Right forelimb (tissue), 1 donor: ENCODE measurements at places on chromosomes 6 and 20.

- no peak for DNase-seq
Measured at GRCh38 chr6:55937261-55937947, 62.0 kb upstream of the BMP5 start.

DNA sequence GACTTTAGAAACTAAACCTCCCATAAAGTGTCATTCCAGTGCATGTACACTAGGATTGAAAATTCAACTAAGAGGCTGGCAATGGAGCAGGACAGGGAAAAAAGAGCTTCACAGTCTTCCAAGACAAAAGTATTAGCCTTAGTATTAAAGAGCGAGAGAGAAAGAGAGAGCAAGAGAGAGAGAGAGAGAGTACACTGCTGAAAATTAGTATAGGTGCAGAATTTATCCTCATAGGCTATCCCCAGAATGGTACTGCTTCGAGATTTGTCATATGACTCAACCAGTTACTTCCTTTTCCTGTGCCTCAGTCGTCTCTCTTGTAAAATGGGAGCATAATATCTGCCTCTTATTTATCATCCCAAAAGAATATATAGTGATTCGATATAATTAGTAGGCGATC is 543.2 kb upstream of the JARID2 start:
- no peak for DNase-seq

- no peak for DNase-seq
Measured at GRCh38 chr6:119978274-119978889, 628.8 kb upstream of the MAN1A1 start.

DNA sequence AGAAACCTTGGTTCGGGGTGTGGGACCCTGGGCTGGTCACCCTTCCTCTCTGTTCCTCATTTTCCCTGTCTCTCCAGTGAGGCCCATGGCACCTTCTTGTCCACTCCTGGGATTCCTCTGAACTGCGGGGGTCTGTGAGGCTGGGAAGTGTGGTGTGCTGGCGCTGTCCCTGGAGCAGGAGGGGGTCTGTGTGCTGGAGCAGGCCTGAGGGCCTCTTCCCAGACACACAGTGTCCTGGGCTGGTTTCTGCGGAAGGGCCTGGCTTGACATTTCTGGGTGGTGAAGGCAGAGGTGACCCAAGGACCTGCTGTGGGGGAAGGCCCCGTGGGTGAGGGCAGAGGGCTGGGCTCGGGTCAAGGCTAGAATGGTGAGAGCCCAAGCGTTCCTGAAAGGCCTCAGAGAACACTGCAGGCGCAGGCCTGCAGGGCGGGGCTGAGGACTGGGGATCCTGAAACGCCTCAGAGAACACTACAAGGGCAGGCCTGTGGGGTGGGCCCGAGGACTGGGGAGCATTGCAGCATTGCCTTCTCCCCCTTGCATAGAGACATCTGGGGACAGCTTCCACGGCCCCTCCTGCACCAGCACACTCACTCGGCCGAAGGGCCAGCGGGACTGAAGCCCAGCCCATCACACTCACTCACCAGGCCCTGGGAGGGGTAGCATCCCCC is 10.6 kb upstream of the BAK1 start:
- no peak for DNase-seq

- no peak for DNase-seq
Measured at GRCh38 chr20:20410678-20411077, 42.8 kb downstream of the INSM1 start.

GRCh38 chr6:63516186-63516944 is 55.9 kb upstream of the LOC128125822 start:
- no peak for DNase-seq

GRCh38 chr6:137589067-137589848 is 95.1 kb upstream of the OLIG3 start:
- no peak for DNase-seq

GRCh38 chr6:25476126-25476525 is 175.9 kb upstream of the SCGN start:
- DNase-seq, result no peak

DNA sequence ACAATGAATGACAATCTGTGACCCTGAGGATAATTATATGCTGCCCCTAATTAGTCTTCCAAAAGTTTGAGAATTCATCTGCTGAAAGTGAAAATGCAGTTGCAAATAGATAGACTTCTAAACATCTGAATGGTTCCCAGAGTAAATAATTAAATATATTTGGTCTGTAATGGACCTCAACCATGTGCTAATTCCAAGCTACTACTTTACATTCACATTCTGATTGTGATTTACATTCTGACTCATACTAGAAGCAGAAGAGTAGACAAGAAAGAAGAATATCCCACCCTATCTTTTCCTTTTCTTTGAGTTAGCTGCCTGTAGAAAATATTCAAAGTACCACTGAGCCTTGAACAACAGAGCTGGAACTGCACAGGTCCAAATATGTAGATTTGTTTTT is 80.8 kb downstream of the PTPRK start:
- no peak for DNase-seq

DNA sequence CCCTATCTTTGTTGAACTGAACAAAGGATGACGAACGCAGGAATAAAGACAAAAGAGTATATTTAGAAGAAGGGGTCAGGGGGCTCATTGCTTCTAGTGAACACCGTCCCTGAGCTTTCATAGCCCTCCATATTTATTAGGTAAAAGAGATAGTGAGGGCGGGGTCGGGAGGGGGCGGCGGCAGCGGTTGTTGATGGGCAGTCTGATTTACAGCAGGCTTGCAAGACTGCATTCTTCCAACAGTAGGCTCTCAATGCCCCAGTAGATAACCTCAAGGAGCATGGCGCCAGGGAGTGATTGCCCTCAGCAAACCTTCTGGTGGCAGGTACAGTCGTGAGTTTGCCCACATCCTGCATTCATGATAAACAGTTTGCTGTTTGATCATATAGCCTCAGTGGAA is 563.3 kb upstream of the SYNCRIP start:
- no peak for DNase-seq

DNA sequence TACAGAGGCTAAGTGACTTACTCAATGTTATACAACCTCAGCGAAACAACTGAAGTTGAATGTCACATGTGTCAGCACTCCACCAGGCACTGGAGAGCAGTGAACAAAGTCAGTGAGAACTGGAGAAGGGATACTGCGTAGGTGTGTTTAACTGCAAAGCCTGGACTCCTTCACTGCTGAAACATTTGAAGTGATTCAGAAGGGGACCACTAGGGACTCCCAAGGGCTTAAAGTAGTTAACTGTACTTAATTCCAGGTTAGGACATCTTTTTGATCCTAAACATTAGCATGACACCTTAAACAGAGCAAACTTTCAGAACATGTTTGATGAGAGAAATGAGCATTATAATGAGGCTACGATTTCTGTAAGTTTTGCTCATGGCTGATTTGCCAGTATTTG is 45.0 kb upstream of the ZBTB24 start:
- no peak for DNase-seq

GRCh38 chr20:40778894-40779496 is 90.0 kb upstream of the MAFB start:
- DNase-seq, result no peak

GRCh38 chr20:11726026-11726425 is 191.7 kb upstream of the BTBD3 start:
- DNase-seq, result no peak

DNA sequence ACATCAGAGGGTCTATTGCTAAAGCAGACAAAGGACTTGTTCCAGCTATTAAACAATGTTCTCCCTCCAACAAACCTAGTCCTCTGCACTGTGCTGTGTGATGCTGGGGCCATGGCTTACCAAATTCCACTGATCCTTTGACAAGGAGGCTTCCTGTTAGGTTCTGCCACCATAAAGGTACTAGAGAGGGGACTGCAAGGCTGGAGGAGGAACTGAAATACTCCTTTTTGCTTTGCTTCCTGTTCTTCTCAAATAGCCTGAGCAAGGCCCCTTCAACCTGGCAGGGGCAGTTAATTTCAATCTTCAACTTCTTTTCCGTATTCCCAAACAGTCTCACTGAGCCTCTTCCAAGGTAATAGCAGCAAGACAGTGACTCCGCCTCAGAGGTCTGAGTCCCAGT is 286.4 kb upstream of the IRAK1BP1 start:
- no peak for DNase-seq

GRCh38 chr20:37850724-37851355 is 52.1 kb upstream of the VSTM2L start:
- DNase-seq, result no peak

GRCh38 chr6:74851596-74851995 is 354.3 kb downstream of the COL12A1 start:
- no peak for DNase-seq

GRCh38 chr6:95948324-95948723 is 67.5 kb upstream of the FUT9 start:
- no peak for DNase-seq

DNA sequence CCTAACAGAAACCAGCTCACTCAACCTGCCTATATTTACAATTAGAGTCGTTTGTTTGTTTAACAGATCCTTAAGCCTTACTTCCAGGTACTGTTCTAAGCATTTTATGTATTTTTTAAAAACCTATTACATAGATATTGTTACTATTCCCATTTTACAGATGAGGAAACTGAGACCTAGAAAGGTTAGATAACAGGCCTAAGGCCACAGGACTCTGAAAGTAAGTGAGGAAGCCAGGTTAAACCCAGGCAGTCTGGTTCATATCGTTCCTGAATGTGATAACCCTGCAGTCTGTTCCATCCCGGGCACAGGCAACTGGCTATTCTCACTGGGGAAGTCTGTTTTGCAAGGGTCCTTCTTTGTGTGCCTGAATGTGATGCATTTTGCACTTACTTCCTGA is 322.2 kb downstream of the FARS2 start:
- no peak for DNase-seq
